ENCODE measurements at places on chromosomes 1 and 21.

DNA sequence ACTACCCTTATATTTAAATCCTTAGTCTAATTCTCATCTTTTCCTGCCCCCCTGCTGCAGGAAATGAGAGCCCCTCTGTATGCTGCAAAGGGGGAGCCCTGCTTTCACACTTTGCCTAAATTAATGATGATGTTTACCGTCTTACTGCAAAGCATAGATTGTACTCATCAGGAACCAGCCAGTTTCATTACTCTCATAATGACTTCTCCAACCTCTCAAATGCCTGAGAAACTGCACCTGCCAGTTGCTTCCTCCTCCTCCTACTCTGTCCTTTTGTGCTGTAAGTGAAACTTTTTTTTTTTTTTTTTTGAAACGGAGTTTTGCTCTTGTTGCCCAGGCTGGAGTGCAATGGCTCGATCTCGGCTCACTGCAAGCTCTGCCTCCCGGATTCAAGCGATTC is 101.7 kb downstream of the ADSS2 start:
- no peak for DNase-seq

- no peak for DNase-seq
Observed at GRCh38 chr1:58539553-58539952, 7.0 kb downstream of the OMA1 start.

GRCh38 chr1:201928266-201928665 is 18.1 kb downstream of the LMOD1 start:
- no peak for DNase-seq

- peak; percentile 36 for DNase-seq
Observed at GRCh38 chr1:84892705-84893618, at the start of gene LPAR3. Gene LPAR3, minus strand, starts transcription at chr1:84893206. Its CDS starts 27,086 bp downstream, at chr1:84866120.

- no peak for DNase-seq
Observed at GRCh38 chr1:193031431-193031830, 27.7 kb downstream of the UCHL5 start.

DNA sequence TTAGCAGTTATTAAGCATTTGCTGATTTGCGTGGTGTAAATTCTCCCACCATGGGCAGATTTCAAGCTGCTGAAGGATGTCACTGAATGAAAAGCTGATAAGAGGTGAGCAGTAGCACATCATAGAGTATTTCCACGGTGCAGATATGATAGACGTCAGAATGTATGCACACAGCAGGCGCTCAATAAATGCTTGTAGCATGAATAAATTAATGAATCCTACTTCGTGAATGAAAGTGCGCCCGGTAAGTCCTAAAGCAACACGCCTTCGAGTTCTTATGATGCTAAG is 510 bp upstream of the UBIAD1 start:
- DNase-seq, result no peak

- peak; percentile 61 for DNase-seq
Observed at GRCh38 chr1:2982615-2983318, 38.5 kb upstream of the ACTRT2 start.

DNA sequence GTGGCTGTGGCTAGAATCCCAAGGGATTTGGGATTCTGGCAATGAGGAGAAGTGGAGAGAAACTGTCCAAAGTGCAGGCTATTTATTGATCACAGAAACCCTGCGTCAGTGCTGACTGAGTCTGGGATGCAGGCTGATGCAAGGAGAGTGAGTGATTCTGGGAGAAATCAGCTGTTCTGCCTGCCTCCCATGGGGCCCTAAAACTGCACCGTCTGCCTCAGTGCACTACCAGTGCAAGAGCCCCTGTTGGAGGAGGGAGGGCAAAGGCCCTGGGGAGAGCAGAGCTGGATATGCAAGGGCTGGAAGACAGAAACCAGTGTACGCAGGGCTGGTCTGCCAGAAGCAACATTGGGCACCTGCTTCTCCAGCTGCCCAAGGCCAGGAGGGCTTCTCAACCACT is 42.6 kb downstream of the C1orf198 start:
- DNase-seq, result no peak

GRCh38 chr1:29129916-29130315 is 6.2 kb upstream of the TMEM200B start:
- no peak for DNase-seq

GRCh38 chr1:240086726-240087125 is 5.0 kb upstream of the FMN2 start:
- DNase-seq, result no peak

- no peak for DNase-seq
Observed at GRCh38 chr1:39683591-39684312, 7.5 kb downstream of the HPCAL4 start.

- no peak for DNase-seq
Observed at GRCh38 chr1:36510418-36510817, 27.7 kb upstream of the CSF3R start.

Measured in femur (tissue), 1 donor.